ENCODE measurements at places on chromosomes 1 and 21.

- no peak for DNase-seq
Observed at GRCh38 chr1:232339073-232339472, 290.9 kb downstream of the SIPA1L2 start.

DNA sequence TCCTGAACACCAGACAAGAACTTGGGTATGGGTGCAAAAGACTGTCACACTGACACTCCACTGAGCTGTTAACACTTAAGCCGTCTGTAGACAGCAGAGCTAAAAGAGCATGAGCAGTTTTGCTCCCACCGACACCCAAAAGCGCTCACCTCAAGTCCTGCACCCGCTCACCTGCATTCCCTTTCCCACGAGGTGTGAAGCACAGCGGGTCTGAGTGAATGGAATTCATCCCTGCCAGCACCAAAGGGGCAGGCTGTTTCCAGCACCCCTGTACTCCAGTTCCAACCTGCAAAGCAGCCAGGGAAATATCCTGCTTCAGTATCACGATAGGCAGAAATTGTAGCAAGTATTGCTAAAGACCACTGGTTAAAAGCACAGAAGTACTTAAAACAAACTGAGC is 28.8 kb downstream of the KRTAP21-3 start:
- DNase-seq: no peak

GRCh38 chr1:210400043-210400840 is 71.5 kb downstream of the HHAT start:
- DNase-seq: peak; percentile 75

DNA sequence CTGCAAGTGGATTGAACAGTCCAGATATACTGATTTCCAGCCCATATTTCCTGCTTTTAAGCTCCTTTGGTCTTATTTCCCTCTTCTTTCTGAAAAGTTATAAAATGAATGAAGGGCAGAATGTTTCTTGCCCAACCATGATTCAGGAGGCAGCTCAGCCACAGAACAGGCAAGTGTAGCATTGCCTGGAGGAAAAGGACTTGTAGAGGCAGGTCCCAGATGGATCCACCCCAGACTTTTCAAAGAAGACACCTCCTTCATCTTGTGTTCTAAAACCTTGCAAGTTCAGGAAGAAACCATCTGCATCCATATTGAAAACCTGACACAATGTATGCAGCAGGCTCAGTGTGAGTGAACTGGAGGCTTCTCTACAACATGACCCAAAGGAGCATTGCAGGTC is at the start of gene CLCA2:
CLCA2 (plus strand) TSS at position 299 of the 400 bp plus-strand sequence; CDS start at position 376, 77 bp downstream.
- no peak for DNase-seq

- no peak for DNase-seq
Observed at GRCh38 chr1:57986432-57986831, 560.1 kb downstream of the OMA1 start.

GRCh38 chr1:174156437-174156836 is 2.9 kb upstream of the RABGAP1L start:
- no peak for DNase-seq
